ENCODE measurements at places on chromosomes 2 and 18. TPM values are rescaled to one million over a fixed set of nuclear protein-coding genes. Genes with fewer than 3 reads are reported as not detected.

The MROH2A gene
- polyA plus RNA-seq, result not detected

The SLC8A1 gene
- 388 TPM for polyA plus RNA-seq

The CABYR gene
- polyA plus RNA-seq, result 7.1 TPM

The TRAPPC8 gene
- 62.2 TPM for polyA plus RNA-seq

The SEMA4C gene
- polyA plus RNA-seq, result 0.09 TPM

The LIPG gene
- polyA plus RNA-seq, result not detected

The GALR1 gene
- not detected for polyA plus RNA-seq

The GPR155 gene
- polyA plus RNA-seq, result 25.8 TPM

The DSG2 gene
- polyA plus RNA-seq, result not detected

The ANKAR gene
- 1.5 TPM for polyA plus RNA-seq
